Hematopoietic multipotent progenitor cell treated with erythropoietin and hydrocortisone succinate and interleukin-3 and kit ligand, for 4 days (in vitro differentiated cells): ENCODE measurements at places on chromosomes 5 and 9.

- DNase-seq = no peak
Measured at GRCh38 chr5:37283214-37283820, 34.1 kb upstream of the CPLANE1 start.

GRCh38 chr5:140322751-140323731 lies 20.1 kb upstream of the PFDN1 start:
- no peak for DNase-seq

DNA sequence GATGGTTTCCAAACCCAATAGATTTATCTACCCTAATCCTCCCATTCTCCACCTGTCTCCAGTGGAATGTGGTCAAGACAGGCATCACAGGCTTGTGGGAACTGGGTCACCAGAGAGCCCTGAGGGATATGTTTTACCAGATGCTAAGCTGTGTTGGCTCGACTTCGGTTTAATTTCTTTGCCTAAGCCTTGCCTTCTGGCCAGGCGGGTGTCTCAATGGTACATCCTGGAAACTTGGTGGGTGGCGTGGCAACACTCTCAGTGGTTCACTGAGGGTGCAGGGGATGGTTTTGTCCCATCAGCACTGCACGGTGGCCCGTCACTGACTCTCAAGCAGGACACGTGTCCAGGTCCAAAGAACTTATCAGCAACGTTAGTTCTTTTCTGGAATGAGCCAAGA lies 192.2 kb downstream of the TENT4A start:
- no peak for DNase-seq

DNA sequence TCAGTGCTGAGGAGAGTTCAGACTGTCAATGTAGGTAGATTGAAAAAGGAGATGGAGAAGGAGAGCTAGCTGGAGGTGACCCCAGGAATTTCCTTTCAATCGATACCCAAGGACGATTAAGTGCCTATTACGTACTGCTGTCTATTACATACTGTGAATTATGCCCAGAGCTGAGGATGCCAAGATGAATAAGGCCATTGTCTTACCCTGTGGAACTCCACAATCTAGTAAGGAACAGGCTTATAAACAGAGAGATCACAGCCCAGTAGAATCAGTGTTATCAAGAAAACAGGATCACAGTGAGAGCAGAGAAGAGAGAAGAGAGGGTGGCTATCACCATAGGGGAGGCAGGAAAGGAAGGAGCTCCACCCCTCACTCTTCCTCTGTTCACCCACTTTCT lies 54.1 kb upstream of the PDE8B start:
- DNase-seq = no peak

- no peak for DNase-seq
Measured at GRCh38 chr5:159057996-159058395, 41.7 kb downstream of the EBF1 start.

DNA sequence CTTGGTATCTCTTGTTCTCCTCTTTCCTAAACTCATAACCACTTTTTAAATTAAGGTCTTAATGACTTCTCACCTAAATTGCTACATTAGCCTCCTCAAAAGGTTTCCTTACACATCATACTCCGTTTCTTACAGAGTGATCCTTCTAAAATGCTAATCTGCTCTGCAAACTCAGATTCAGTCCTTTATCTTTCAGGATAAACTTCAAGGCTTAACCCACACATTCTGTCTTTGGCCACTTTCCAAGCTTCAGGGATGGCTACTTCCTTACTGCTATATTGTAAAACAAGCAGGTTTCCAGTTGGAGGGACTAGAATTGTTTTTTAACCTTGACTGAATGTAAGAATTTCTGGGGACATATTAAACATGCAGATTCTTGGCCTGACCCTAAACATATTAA lies 105.5 kb upstream of the CHD1 start:
- peak; percentile 69 for DNase-seq

DNA sequence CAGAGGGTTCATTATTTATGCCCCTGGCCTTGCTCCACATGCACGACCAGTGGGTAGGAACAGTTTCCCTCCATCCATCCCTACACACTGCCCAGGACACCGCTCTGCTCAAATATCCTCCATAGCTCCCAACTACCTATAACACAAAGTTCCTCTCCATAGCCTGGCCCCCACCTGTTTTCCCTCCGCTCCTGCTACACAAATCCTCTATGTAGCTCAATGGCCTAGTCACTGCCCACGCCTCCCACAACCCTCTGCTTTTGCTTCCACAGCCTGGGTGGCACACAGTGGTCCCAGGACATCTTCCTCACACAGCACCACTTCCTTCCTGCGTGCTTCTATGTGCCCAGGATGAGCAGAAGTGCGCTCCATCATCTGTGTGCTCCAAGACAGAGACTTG lies 20.4 kb downstream of the REXO4 start:
- no peak for DNase-seq

DNA sequence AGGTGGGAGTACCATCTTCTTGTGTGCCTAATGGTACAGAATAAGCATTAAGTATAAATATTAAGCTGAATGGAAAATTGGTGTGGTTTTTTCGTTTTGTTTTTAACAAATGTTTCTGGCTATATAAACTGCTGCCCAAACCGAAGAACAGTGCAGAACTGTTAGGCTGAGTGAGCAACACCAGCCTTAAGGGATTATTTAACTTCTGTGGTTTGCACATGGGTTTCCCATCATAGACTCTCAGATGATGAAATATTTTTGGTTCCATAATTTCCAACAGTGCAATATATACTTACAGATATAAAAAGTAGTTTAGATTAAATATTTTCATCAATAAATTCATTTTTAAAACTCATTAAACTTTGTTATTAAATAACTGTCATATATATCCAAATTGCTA lies 16.4 kb downstream of the C5orf63 start:
- no peak for DNase-seq

DNA sequence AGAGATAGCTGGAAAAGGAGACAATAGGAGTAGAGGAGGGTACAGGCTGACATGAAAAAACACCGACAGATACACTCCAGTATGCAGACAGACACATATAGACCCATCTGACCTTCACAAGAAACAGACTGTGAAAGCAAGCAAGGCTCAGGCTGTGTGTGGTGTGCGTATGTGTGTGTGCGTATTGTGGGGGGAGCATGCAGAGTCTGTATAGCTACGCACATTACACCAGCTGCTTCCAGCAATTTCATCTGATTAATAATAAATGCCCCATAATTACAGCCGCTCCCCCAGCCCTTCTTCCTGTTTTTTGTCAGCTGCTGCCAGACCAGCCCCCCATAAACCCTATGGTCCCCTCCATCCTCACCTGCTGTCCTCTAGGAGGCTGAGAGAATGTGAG lies 6.7 kb downstream of the CNTFR start:
- DNase-seq = no peak

- peak; percentile 91 for DNase-seq
Measured at GRCh38 chr9:122350577-122351355, 20.1 kb upstream of the PTGS1 start.

DNA sequence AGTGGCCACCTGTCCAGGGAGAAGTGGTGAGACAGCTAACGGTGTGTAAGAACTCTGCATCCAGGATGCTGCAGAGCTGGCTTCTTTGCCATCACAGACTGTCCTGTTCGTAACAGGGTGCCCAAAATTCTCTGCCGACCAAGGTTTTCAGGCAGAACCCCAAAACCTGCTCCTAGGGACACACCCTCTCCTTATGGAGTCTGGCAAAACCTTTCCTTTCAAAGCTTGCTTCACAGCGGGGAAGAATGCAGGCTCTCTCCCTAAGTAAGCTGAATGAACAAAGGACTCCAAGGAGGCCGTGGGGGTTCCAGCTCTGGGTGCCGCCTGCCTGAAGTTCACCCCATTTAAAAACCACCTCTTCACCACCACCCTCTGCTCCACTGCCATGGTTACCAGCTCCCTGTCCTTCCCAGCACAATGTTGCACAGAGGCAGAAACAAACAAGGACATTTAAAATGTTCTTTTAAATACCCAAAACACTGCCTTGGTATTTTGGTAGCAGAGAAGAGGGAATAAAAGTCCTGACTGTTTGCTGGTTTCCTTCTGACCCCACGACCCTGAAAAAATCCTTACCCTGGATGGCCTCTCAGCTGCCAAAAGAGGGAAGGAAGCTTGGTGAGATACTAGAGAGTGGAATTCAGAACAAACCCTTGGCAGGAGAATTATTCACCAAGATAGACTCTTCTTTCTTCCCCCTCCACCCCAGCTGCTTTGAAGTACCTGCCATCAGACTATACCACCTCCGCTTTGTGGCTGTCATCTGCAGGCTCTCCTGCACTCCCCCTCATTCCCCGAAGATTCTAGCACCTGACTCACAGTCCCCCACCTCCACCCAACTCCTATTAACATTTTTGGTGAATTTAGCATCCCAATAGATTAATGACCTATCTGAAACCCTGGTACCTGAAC lies 7.1 kb upstream of the KLF9 start:
- DNase-seq = no peak

- DNase-seq = peak; percentile 85
Measured at GRCh38 chr5:96434201-96434645, 1.2 kb upstream of the PCSK1 start.

- DNase-seq = no peak
Measured at GRCh38 chr9:113624721-113625120, 161.2 kb downstream of the RGS3 start.

DNA sequence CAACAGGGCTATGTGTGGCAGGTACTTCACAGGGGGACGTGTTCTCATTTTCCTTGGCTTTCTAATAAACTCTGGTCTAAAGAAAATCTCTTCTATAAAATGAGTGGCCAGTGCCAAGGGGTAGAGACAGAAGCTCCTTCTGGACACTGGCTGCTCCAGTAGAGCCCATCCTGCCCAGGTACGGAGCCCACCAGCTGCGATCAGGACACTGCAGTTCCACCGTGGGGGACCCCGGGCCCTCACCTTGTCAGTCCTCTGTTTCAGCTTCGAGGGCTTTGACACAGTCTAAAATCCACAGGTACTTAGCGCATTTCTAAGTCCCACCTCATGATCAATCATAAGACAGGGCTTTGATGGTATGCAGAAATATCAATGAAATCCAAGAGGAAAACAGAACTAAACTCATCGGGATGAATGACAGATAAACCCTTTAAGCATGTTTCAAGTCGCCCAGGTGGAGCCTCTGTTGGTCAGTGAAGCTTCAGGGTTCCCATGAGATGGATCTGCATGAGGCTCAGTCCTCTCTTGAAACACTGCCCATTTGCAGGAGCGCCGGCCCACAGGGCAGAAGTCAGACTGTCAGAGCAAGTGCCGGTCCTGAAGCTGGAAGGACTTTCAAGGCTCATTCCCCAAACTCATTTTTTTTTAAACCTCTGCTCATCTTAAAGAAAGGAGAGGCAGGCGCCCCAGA lies 20.3 kb upstream of the TERT start:
- DNase-seq = no peak

GRCh38 chr9:70581214-70581954 lies 166.9 kb upstream of the KLF9 start:
- peak; percentile 66 for DNase-seq

GRCh38 chr5:81533629-81534405 lies 139.9 kb upstream of the ACOT12 start:
- peak; percentile 70 for DNase-seq

- DNase-seq = no peak
Measured at GRCh38 chr9:89956331-89956730, 351.5 kb downstream of the GADD45G start.

DNA sequence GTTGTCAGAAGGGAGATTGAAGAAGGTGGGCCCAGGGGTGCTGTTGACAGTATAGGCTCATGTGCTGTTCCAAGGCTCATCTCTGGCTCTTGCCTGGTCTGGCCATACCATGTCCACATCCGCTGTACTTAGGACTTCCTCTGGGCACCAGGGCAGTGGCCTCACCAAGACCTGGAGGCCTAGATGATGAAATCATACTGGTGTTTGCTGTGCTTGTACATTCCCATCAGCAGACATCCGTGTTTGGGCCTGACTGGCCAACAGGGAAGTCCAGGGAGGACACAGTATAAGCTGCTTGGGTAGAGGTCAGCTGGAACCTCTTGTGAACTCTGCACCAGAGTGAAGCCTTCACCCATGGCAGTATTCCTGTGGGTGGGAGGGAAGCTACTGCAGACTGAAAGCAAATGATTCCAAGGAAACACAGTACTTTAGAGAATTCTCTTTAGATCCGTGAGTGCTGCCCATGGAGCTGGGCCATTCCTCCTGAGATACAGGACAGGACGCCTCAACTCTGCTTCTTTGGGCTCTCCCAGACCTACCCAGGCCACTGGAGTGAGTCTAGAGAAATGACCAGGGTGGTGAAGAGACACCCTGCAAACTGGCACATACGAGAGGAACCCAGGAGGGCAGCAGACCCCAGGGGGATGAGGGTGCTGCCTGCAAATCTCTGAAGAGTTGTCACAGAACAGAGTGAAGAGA lies 22.5 kb downstream of the POLR1E start:
- DNase-seq = no peak

- DNase-seq = no peak
Measured at GRCh38 chr5:91007251-91007650, 375.9 kb downstream of the ARRDC3 start.

DNA sequence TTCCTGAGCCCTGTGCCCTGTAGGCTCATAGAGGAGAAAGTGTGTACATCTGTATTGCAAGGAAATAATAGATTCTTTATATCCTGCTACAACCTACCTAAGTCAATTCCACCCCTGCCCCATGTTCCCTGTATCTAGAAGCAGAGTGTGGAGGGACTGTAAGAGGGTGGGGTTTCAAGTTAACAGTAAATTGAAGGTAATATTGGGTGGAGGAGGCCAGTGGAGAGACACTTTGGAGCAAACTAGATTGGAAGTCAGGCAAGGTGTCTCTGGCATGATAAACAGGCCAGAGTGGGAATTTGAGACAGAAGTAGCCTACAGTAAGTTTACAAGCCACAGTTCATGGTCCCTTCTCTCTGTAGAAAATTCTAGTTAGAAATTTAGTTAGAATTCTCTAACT lies 2.3 kb upstream of the HEMGN start:
- DNase-seq = peak; percentile 66

DNA sequence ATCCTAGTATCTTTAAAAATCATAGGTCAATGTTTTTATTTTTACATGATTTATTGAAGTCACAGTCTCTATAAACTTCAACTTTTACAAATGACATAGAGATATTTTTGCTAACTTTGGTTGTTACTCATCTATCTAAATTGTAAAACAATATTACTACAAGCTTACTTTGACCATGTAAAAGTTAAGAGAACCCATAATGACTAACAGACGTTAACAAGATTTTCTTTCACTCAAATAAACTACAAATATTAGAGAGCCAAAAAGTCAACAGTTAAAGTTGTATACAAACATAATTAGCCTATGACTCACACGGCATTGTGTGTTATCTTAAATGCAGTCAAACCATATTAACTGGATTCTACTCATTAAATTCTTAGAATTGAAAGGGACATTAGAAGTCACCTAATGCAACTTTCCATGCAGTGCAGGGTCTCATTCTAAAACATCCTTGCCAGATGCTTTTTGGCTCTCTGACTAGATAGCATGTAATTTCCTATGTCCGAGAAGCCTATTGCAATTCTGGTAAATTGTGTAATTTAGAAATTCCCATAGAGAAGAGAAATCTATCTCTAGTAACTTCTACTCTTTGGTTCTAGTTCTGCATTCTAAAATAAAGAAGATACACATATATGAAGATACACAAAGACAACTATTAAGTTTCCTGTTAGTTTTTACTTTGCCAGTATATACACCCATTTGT lies 42.2 kb upstream of the UGT3A2 start:
- no peak for DNase-seq

DNA sequence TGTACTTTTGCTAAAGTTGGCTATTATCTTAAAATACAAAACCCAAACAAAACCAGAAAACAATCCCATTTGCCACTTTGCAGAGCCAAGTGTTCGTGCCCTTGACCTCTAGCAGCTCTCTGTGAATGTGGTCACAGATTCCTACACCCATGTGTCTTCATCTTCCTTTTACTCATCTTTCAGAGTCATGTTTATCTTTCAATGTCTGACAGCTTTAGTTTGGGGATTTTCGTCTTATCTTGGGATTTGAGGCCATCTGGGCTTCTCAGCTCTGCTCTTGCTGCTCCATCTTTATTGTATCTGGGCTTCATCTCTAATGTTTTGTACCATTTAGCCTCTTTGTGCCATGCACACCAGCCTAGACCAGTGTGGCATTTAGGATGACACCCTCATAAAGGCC lies 81.0 kb downstream of the DAPK1 start:
- DNase-seq = peak; percentile 47
